Foreskin melanocyte (primary cell): ENCODE measurements at places on chromosomes 16 and 17.

DNA sequence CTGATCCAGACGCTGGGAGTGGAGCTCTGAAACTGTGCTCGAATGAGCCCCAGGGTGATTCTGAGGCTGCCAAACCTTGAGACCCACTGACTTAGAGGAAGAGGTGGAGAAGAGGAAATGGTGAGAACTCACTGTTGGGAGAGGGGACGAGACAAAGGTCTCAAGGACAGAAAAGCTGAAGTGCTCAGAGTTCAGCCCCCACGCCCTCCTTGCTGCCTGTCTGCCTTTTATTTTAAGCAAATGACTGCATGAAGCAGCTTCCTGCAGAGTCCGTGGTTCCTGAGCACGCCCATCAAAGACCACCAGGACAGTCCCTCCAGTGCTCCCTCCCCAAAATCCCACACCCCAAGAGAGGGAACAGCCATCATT lies 20.4 kb downstream of the COTL1 start:
- DNase-seq = no peak

GRCh38 chr16:27762441-27762840 lies 212.5 kb downstream of the KATNIP start:
- DNase-seq = no peak

DNA sequence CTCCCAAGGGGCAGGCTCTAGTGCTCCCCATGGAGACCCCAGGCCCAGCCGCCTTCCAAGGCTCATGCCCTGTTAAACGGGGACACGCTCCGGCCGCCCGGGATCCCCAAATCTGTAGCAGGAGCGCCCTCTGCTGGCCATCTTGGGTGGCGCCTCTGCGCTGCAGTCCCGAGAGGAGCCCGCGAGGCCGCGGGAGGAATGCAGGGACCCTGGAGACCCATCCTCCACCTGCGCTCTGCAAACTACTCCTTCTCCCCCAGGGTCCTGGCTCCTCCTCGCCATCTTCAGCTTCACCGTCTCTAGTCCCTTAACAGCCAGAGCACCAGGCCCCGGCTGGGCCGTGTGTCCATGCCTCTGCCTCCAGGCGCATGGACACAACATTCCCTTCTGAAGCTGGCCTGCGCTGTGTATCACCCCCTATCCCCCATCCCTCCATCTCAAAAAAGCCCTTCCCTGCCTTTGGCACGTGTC lies 23.6 kb upstream of the KRT17 start:
- DNase-seq = peak; percentile 65

- DNase-seq = no peak
Measured at GRCh38 chr17:76700270-76700616, 10.5 kb downstream of the MXRA7 start.

- DNase-seq = no peak
Measured at GRCh38 chr16:24482681-24483202, 56.6 kb upstream of the RBBP6 start.

GRCh38 chr17:68790492-68790891 lies 164.7 kb downstream of the ABCA8 start:
- DNase-seq = no peak

DNA sequence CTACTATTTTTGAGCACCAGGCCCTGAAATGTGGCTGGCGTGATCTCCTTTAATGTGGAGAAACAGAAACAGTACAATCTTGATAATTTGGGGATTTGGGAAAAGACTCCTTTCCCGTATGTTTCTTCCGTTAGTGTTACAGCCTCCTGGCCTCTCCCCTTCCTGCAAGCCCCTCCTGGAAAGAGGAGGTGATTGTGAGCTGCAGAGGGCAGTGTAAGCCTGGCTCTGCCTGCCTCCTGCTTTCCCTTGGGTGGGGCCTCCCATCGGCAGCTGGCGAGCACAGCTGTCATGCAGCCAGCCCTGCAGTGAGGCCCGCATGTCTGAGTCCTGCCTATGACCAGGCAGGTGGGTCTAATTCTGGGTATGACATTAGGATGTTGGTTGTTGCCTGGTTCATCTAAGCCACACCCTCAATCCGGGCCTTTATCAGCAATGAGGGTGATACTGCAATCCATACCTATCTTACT lies 48.7 kb upstream of the WSB1 start:
- peak; percentile 80 for DNase-seq

GRCh38 chr16:24609740-24610415 lies 70.5 kb downstream of the RBBP6 start:
- peak; percentile 58 for DNase-seq

DNA sequence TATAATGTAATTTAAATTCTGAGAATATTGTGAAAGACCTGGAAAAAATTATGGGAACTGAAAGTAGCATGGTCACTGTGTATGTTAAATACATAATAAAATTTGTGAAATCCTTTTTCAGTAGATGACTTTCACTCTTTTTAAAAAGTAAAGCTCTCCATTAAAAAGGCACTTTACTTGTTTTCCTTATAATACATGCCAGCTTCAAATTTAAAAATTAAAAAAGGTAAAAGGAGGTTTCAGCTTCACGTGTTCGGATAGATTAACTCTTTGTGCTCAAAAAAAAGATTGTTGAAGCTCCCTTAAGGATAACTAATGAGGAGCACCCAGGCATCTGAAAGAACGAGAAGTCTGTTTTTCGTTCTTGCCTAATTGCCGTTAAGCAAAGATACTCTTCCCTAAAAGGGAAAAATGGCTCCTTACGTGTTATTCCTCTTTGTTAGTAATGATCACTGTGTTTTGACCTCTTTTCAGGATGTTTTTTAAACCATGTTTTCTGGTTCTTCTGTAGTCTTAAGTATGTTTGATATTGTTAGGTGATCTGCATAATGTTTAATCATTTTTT lies 87.8 kb downstream of the TUBD1 start:
- DNase-seq = no peak

DNA sequence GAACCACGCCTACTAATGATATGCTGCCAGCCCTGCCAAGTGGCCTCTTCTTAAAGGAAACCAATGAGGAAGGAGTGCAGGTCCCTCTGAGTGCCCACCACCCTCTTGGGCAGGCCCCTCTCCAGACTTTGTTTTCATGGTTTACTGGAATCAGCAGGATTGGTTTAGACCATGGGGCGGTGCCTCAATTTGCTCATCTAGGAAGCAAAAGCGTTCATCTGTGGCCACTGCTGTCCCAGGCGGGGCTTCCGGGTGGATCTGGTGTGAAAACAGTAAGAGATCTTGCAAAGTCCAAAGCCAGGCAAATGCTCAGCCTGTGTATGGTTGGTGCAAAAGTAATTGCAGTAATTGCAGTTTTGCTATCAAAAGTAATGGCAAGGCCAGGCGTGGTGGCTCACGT lies 71.3 kb downstream of the AMFR start:
- no peak for DNase-seq

DNA sequence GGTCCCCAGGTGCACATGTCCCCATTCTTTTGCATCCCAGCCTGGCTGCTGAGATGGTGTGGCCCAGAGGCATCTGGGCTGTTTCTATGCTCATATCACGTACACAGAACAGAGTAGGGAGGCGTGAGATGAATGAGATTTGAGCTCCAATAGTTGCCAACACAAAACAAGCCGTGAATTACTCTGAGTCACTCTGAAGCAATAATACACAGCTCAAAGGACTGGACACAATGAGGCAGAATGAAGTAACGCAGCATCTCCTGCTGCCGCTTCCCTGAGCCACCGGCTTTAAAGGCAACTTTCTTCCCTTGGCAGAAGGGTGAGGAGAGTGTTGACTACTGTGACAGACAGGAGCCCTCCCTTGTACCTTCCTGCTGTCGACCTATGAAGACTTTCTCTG lies 33.9 kb upstream of the CLEC18B start:
- no peak for DNase-seq

DNA sequence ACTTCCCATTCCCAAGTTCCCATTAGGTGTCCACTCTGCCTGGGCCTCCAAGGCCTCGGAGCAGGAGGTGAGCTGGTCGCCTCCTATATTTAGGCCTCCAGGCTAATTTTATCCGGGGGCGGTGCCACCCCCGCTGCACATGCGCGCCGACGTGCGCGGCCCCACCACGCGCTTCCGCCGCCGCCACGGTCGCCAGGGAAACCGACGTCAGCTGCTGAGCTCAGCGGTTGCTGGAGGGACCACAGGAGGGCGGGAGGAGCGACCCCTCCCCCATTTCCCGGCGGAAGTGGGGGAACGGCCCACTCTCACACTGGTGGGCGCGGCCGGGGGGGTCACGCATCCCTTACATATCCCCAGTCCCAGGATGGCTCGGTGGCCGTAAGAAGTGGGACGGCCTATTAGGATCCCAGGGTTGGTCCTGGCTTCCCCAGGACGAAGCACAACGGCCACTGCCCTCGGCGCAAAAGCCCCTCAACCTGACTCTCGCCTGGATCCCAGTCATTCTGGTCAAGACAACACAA lies 1.0 kb downstream of the PER1 start:
- peak; percentile 72 for DNase-seq

DNA sequence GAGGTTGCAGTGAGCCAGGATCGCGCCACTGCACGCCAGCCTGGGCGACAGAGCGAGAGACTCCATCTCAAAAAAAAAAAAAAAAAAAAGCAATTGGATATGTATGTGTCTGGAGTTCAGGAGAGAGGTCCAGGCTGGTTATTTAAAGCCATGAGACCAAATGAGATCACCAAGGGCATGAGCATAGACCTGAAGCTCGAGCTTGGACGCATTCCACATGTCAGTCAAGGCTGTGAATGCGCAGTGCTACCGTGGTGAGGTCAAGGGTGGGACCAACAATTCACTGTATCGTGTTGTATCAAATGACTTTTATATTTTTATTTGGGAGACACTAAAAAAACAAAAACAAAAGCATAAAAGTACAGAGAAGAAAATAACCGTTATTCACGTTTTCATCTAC lies 29.1 kb upstream of the SPNS2 start:
- DNase-seq = no peak

DNA sequence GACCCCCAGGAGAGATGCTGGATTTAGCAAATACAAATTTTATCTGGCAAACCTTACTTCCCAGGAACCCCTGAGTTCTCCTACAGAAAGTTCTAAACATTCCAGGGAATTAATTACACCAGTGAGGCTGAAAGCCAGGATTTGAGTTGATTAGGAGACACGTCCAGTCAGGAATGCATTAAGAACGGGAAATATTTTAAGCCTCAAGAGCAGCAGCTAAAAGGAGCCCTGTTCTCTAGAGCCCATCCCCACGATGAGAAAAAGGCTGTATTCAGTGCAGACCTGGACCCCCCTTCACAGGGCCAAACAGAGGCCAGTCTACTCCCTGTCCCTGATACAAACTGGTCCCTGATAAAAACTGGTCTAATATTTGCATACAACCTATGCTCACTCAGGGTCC lies 55.0 kb downstream of the VAT1L start:
- no peak for DNase-seq

GRCh38 chr17:78567991-78568390 lies 9.2 kb downstream of the DNAH17 start:
- DNase-seq = no peak

- no peak for DNase-seq
Measured at GRCh38 chr16:73848993-73849392, 447.6 kb upstream of the PSMD7 start.
